ENCODE measurements at places on chromosomes 16 and 17.

GRCh38 chr17:72514321-72514861, 393.6 kb downstream of the SOX9 start:
- DNase-seq: no peak

DNA sequence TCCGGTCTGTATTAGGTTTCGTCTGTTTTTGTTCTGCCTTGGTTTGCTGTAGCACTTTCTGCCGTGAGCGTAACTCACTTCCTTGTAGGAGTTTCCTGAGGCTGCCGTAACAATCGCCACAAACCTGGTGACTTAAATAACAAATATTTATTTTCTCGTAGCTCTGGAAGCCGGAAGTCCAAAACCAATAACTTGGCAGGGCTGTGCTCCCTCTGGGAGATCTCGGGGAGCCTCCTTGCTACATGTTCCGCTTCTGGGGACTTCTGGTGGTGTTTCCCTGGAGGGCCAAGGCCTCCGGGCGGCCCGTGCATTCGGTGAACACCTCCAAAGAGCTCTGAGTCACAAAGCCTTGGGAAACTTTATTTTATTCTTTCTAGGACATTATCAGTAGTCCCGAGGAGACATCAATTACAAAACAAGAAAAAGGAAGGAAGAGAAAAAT, 6.8 kb upstream of the WDR45B start:
- DNase-seq: no peak

DNA sequence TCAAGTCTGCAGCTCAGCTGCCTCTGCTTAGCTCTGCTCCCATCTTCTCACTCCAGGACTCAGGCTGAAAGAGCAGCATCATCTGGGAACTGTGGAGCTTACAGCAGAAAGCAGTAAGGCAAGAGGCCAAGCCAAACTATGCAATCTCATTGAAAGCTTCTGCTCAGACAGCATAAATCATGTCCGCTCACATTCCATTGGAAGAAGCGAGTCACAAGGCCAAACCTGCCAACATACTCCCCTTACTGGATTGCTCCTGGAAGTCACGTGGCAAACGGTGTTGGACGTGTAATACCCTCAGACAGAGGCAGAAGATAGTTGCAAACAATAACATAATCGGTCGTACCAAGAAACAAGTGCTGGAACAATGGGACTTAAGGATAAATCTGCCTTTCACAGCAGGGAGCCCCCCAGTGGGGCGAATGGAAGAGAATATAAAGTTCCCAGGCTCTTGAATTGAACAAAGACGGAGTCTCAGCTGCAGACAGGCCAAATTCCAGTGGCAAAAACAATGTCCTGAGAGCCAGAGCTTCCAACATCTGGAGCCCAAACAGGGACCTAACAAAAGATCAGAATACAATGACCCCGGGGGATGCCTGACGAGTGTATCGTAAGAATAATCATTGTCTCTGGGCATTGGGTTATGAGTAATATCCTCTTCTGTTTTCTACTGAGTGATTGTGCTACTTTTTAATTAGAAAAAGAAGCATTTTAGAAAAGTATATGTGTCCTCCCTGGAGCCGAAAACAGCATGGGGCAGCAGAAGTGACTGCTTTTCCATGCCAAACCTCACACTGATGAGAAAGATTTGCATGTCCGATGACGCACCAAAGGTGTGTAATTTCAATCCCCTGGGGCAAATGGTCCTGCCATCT, 68.4 kb downstream of the CMC2 start:
- peak; percentile 98 for DNase-seq

- no peak for DNase-seq
These were observed 1.4 kb downstream of the RHBDL1 start for GRCh38 chr16:676913-677312.

DNA sequence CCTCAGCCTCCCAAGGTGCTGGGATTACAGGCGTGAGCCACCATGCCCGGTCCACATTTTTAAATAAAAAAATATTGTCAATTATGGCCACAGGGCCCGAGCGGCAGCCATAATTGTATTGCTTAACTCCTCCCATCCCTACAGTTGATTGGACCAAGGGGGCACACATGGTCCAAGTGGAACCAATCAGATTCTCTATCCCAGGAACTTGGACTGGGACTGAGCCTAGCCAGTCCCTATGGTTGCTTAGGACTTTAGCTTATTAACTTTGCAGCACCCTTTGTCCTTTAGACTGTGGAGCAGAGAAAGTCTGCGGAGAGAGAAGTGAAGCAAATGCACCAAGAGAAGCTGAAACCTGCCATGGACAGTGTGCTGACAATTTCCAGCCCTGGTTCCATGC, 5.5 kb upstream of the RDM1 start:
- no peak for DNase-seq

GRCh38 chr17:51630101-51630671, 369.8 kb downstream of the UTP18 start:
- DNase-seq: no peak

GRCh38 chr17:35875072-35875799, 4.9 kb downstream of the CCL5 start:
- no peak for DNase-seq

DNA sequence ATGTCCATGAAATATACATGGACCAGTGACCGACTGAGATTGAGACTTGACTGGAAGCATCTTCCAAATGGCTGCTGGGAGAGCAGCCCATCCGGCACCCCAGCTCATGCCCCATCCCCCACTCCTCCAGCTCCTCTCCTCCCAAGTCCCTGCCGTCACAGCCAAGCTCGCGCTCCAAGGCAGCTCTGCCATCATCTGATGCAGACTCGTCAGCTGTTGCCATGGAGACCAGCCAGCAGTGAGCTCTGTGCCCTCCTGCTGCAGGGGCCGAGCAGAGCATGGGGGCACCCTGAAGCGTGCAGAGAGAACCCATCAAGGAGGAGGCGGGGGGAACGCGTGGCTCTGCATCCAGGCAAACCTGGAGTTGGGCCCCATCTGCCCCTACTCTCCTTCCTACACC, 74.5 kb upstream of the TNRC6C start:
- DNase-seq: no peak

GRCh38 chr16:81718637-81719036, 60.5 kb upstream of the PLCG2 start:
- no peak for DNase-seq

GRCh38 chr16:58859958-58860669, 126.0 kb upstream of the GOT2 start:
- DNase-seq: no peak

DNA sequence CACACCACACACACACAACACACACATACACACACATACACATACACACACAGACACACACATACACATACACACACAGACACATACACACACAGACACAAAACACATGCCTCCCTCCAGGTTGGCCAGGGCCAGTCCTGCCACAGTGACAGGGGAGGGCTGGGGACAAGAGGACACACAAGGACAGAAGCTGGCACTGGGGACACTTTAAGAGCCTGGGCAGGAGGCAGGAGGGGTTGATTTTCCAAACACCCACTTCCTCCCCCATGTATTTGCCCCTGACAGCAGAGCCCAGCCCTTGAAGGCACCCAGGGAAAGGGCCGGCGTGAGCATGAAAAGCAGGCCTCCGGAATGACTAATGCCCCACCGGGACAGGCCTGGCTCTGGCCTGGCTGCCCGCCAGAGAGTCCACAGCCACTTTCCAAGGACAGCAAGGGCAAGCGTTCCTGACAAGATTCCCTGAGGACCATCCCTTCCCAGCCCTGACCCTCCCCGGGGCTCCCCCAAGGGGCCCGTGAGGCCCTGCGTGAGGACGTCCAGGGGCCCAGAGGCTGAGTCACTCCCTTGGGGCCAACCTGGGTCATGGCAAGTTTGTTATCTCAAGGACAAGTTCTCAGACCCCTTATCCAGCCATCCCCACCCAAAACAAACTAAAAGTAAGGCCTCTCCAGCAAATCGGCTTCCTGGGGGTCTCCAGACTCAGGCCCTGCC, 235.6 kb downstream of the ZNF423 start:
- DNase-seq: no peak

DNA sequence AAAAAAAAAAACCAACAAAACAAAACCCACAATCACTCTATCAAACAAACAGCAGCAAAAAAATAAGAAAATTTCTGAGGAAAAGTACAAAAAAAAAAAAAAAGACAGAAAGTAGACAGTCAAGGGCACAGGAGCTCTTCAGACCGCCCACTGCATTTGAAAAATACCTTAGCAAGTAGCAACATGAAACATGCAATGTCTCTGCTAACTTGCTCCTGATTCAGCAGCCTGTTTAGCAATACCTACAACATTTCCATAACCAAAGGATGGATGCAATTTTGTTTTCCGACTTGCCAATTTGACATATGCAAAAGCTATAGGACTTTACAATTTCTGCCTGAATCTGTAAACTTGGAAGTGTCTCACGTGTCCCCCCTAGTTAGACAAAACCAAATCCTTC, 57.4 kb downstream of the SYNRG start:
- DNase-seq: no peak

DNA sequence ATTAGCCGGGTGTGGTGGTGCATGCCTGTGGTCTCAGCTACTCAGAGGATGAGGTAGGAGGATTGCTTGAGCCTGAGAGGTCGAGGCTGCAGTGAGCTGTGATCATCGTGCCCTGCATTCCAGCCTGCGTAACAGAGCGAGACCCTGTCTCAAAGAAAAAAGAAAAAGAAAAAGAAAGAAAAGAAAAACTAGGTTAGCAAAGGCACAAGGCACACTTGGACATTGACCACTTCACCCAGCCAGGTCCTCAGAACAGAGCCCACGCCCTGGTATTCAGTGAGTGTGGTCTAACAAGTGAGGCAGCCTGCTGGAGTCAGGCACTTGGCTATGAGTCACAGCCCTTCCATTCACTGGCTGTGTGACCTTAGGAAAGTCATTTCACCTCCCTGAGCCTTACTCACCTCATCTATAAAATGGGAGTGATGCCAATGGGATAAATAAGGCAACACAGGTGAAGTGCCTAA, 10.4 kb downstream of the MILR1 start:
- peak; percentile 17 for DNase-seq

DNA sequence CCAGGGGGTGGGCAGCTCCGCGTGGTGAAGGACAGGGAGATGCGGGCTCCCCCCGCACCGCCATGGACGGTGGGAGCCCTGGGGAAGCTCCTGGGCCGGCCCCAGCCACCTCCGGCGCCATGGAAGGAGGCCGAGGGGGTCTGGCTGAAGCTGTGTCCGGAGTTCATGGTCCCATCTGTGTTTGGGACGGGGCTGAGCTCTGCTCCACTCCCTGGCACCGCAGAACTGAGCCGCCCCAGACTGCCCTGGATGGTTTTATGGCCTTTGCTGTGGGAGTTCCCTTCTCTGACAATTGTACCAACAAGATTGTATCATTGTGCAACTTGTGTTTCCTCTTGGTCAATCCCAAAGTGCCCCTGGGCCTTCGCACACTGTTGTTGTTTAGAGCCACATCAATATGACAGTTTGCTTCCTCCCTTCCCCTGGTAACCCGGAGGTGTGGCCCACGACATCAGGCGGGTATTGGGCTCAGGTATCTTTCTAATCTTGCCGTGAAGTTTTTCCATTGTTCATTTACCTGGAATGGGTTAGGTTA, 942 bp downstream of the KRT23 start:
- no peak for DNase-seq

DNA sequence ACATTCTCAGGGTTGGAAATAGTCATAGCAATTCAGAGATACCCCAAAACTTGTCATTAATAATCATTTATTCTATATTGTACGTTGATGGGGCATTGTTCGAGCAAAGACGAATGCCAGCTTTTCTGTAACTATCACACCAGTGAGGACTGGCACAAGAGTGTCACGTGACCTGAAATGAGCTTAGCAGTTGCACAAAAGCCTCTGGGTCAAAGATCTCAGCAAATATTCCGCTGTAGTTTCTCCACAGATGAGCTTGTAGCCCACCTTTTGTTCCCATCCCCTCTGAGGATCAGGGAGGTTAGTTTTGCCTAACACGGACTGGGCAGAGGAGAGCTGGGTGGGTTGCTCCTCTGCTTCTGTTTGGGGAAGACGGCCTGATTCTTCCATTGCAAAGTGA, 18.2 kb downstream of the IRX3 start:
- DNase-seq: no peak

GRCh38 chr16:74078511-74079231, 217.9 kb upstream of the PSMD7 start:
- DNase-seq: no peak

- DNase-seq: no peak
These were observed 27.7 kb downstream of the CDIP1 start for GRCh38 chr16:4510747-4511426.

- no peak for DNase-seq
These were observed 9.5 kb downstream of the DOK4 start for GRCh38 chr16:57476546-57477410.

GRCh38 chr17:28072936-28073533, 30.6 kb downstream of the NLK start:
- no peak for DNase-seq

DNA sequence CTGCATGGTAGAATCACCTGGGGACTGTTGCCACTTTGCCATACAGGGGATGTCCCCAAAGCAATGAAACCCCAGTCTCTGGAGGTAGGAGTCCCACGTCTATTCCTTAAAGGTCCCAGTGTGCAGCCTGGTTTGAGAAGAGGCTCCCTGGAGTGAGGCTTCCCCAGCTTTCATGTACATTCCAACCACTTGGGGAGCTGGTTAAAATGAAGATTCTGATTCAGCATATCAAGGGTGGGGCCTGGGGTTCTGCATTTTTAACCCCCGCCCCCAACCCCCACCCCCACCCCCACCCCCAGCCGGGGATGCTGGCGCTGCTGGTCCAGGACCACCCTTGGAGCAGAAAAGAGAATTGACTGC, 241.2 kb downstream of the FOXL1 start:
- DNase-seq: no peak

DNA sequence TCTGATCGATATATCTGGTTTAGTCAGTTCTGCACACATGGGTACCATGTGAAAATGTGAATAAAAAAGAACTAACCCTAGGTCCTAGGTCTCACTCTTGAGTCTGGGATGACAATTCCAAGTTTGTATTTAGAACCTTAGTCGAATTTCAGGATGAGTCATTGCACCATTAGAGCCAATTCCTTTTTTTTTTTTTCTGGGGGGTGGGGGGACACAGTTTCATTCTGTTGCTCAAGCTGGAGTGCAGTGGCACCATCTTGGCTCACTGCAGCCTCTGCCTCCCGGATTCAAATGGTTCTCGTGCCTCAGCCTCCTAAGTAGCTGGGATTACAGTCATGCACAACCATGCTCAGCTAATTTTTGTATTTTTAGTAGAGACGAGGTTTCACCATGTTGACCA, 41.6 kb downstream of the SPAG9 start:
- DNase-seq: no peak

- no peak for DNase-seq
These were observed 25.1 kb upstream of the SUPT4H1 start for GRCh38 chr17:58377093-58377601.

DNA sequence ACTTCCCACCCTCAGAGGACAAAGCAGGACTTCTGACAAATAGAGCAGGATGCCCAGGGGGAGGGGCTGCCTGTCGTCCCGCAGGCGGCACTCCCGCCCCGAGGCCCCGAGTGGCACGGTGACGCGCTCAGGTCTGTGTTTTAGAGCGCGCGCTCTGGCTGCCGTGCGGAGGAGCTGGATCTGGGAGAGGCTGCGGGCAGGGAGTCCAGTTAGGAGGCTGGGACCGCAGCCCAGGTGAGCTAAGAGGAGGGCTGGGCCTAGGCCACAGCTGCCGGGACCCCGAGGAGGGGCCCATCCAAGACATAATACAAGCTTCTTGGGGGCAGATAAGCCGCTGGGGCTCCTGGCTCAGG, 6.4 kb downstream of the DOC2A start:
- DNase-seq: no peak
